Neuronal stem cell (in vitro differentiated cells): ENCODE measurements at places on chromosomes 3 and 15.

- DNase-seq = no peak
These were observed 26.2 kb downstream of the LPP start for GRCh38 chr3:188180114-188180513.

GRCh38 chr15:34999906-35000305 is 11.8 kb upstream of the ZNF770 start:
- DNase-seq = no peak

- DNase-seq = no peak
These were observed 111.7 kb downstream of the FOXB1 start for GRCh38 chr15:60115579-60116380.

DNA sequence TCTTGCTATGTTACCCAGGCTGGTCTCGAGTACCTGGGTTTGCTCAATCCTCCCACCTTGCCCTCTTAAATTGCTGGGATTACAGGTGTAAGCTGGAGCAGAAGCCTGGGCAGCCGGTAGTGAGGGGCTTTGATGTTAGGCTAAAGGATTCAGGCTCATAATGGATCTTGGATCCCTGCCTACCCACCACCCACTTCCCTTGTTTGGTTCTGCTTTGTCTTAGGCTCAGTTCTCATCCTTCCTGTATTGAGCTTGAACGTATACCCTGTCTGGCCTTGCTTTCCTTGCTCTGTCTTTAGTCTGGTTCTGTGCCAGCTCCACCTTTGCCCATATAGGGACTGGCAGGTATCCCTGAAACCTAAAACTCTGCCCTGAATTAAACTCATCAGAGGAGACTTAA is 1.7 kb downstream of the PPCDC start:
- no peak for DNase-seq

- no peak for DNase-seq
These were observed 81.3 kb downstream of the PDZRN3 start for GRCh38 chr3:73543412-73543811.
